Activated naive CD4-positive, alpha-beta T cell treated with anti-CD3 and anti-CD28 coated beads, Interleukin-2, amount 50 U/mL, for 16 hours (primary cell): ENCODE measurements at places on chromosomes 3 and 15.

- DNase-seq, result peak; percentile 47
Observed at GRCh38 chr3:30693470-30694120, 87.2 kb downstream of the TGFBR2 start.

DNA sequence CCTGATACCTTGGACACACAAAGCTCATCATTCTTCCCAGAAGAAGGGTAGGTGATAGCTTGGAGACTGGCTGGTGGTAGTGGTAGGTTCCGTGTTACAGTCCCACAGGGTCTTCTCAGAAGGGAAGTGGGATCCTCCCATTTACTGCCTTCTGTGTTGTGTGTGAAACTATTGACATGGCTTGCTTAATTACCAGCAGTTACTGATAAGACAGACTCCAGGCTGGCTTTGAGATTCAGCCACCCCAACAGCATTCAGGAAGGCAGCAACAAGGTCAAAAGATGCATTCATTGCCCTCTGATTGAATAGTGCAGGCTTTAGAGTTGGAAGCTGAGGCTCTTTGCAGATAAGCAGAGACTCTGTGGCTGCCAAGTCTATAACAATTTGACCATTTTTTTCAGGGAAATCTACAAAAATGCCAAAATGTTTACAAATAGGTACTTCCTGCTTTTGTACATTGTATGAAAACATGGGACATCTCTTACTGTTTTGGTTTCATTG, 7.7 kb downstream of the ARNT2 start:
- DNase-seq, result no peak

DNA sequence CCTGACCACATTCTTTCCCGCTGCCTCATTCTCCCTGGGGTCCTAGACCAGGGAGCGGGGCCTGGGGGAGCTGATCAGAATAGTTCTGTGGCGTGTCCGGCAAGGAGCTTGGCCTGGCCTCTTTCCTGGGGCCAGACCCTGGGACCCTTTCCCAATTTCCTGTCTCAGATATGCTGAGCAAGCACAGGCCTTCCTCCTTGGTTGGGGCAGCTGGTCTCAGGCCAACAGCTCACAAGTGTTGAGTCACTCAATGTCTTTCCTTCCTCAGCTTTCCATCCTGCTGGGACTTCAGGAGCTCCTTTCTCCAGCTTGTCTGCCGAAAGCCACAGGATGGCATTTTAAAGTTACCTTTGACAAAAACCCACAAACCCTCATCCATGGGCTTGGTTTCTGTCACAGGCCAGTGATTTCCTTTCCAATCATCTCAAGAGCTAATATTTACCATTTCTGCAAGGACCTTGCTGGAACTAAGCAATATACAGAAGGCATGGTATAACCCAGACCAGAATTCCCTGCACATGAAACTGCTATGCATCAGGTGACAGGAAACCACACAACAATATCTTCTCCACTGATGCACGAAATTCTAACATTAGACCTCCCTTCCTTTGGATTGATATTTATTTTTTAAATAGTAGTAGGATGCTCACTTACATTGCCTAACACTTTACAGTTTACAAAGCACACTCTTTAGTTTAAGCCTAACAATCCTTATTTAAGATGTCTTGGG, 19.5 kb upstream of the TIMP4 start:
- no peak for DNase-seq

- no peak for DNase-seq
Observed at GRCh38 chr3:183814240-183814639, 11.1 kb downstream of the MAP6D1 start.

GRCh38 chr15:56082263-56082761, 88.9 kb upstream of the NEDD4 start:
- DNase-seq, result no peak

- no peak for DNase-seq
Observed at GRCh38 chr15:42139596-42139995, 16.8 kb downstream of the PLA2G4F start.

- no peak for DNase-seq
Observed at GRCh38 chr3:177149106-177149505, 48.2 kb downstream of the TBL1XR1 start.

- DNase-seq, result no peak
Observed at GRCh38 chr3:156685198-156685597, 10.8 kb downstream of the TIPARP start.

DNA sequence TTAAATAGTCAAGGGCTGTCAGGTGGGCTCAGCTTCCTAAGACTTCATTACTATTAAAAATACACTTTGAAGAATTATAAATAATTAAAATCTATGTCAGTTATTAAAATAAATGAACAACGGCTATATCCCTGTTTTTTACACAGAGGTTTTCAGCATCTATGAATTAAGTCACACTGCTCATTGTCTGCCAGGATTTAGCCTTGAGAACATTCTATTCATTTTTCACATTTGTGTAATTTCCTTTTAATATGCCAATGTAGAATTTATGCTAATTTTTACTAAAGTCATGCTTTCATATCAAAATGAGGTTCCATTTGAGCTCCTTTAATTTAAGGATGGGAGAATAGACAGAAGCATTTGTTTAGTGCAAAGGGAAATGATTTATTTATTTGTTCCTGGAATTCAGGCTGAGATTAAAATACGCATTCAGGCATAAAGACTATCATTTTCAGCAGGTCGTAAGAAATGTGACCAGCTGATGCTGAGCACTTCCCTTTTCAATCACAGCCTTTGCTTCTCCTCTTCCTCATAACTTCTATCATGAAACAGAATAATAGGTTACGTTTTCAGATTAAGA, 345.1 kb downstream of the MFSD1 start:
- no peak for DNase-seq

GRCh38 chr15:63044645-63045464, 2.3 kb downstream of the TPM1 start:
- DNase-seq, result no peak

DNA sequence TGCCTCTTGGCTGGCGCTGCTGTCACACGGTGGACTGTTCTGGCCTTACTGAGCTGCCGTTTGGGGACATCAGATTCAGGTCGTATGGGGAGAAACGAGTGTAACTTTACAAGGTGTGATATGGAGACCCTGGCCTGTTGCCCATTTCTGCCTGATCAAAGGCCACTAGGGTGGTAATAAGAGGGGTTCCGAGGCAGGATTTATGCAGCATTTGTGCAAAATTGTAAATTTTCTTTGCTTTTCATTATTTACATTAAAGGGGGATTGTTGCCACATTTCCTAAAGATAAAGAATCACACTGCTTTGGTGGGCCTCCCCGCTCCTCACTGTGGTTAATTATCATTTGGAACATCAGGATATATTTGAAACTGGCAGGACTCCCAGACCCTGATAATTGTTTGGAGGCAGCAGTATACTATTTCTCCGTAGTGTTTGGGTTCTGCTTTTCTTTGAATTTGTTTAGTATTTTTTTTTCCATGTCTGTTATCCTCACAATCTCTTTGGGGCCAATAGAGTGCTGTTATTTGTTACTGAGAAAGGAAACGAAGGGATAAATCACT, 891 bp downstream of the NXPE3 start:
- no peak for DNase-seq

- DNase-seq, result no peak
Observed at GRCh38 chr3:106088304-106088703, 219.5 kb upstream of the CBLB start.

GRCh38 chr3:5255404-5256344, 68.2 kb downstream of the EDEM1 start:
- DNase-seq, result no peak

GRCh38 chr3:127354761-127355160, 66.9 kb upstream of the PRR20G start:
- no peak for DNase-seq

GRCh38 chr15:80988148-80988796, 1.3 kb downstream of the MESD start:
- DNase-seq, result no peak

GRCh38 chr3:155423526-155424322, 130.2 kb upstream of the STRIT1 start:
- DNase-seq, result no peak

DNA sequence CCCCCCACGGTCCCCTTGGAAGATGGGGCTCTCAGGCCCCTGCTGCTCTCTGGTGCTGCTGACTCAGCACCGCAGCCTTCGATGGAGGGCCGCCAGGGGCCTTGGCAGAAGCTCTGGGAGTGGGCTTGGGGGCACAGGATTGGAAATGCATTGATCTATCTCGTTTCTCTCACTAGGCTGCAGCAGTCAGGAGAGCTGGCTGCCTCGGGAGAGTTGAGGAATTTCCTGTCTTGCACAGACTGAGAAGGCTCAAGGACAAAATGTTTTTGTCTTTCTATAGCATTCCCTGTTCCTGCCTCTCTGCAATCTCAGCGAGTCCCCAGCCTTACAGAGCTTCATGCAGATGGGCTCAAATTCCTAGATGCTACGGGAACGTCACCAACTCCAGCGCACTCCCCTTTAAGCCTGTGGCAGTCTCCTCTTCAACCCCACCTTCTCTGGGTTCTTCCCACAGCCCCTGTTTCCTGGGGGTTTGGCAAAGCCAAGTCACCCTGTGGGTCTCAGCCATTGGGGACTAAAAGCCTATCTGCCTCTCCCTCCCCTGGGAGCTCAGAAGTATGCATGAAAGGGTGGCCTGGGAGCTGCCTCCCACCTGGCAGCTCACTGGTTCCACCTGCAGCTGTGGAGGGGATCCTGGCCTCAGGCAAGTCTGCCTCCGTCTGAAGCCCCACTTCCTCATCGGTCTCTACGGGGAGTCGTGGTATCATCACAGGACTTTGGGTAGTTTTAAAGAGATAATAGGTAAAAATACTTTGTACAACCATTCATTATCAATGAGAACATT, 127.4 kb upstream of the HACD2 start:
- no peak for DNase-seq

DNA sequence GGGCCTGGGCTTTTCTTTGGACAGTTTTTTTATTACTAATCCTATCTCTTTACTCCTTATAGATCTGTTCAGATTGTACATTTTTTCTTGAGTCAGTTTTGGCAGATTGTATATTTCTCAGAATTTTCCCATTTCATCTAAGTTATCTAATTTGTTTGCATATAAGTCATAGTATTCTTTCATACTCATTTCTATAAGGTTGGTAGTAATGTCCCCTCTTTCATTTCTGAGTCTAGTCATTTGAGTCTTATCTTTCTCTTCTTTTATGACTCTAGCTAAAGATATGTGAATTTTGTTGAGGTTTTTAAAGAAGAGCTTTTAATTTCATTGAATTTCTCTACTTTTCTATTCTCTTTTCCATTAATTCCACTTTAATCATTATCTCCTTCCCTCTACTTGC, 27.2 kb downstream of the TRPM1 start:
- no peak for DNase-seq

DNA sequence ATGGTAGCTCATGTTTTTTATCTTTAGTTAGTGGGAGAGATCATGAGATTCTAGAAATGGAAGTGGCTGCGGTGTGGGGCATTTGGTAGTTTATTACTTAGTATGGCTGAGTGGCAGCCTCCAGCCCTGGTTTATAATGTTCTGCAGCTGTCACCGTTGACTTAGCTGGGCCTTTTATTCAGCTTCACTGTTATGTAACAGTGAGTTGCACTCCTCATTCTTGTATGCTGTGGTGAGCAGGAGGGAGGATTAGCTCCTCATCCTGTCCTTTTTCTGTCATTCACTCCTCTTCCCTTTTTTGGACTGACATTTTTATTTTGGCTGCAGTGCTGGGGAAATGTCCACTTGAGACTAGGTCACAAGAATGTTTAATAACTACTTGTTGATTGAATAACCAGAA, 29.5 kb downstream of the RAD54L2 start:
- no peak for DNase-seq

GRCh38 chr15:92883876-92884435, 16.2 kb upstream of the CHD2 start:
- DNase-seq, result no peak

DNA sequence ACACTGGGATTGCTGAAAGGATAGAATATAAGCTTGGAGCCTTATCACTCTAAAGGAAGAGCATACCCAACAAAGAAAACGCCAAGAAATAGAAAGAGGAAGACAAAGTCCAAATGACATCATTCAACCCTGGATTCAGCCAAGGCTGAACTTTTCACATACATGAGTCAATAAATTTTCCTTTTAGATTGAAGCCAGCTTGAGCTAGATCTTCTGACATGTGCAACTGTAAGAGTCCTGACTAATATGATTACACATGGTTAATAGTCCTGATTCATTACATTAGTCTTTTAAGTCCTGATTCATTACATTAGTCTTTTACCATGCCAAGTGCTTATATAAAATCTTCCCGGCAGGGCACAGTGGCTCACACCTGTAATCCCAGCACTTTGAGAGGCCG, 13.6 kb upstream of the DENND6A start:
- DNase-seq, result no peak

- no peak for DNase-seq
Observed at GRCh38 chr15:67114846-67115585, 49.6 kb downstream of the SMAD3 start.

DNA sequence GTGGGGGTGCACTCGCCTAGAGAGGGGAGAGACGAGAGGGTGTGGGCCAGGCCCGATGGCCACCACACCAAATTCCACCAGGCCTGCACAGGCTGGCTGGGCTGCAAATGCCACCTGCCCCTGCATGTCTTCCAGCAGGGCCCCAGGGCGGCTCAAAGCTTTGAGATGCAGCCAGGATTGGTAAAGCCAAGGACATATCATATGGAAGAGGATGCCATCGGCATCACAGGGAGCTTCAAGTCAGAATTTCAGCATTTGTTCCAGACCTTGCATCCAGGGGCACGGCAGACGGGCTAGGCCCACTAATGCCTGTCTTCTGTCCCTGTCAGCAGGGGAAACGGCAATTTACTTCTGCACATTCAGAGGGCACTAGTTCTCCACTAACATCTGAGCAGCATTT, 97.8 kb downstream of the NUP210 start:
- DNase-seq, result no peak

DNA sequence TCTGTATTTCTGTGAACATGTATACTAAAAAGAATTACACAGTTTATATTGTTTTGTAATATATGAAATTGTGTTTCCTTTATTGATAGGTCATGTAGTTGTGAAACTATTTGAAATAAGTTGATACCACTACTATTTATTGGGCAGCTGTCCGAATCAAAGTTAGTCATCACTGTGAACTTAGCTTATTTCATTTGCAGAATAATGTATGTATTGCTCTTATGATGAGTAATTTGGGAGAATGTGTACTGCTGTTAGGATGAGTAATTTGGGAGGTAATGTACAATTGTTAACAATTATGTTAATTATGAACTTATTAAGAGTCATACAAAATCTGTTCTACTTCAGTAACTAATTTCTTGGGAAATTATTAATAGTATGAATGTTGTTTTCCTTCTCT, 22.2 kb downstream of the FXR1 start:
- no peak for DNase-seq

GRCh38 chr3:104555728-104556127, 811.0 kb upstream of the ALCAM start:
- no peak for DNase-seq

DNA sequence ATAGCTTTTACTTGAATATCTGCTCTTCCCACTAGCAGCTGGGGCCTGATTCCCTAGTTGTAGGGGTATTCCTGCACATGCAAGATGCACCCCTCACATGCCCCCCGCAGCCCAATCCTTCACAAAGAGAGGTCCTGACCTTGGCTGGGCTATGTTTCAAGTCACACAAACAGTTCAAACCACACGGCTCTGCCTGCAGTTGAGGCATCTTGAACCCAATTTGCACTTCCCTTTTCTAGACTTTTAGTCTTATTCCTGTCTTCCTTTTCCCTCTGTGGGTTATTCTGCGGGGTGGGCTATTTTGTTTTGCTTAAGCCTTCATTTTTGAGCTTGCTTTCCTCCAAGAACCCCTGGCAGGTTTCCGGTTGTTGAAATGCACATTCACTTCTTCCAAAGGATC, 13.3 kb upstream of the CCR1 start:
- DNase-seq, result no peak
